ENCODE measurements at places on chromosomes 3 and 15. TPM values are rescaled to one million over a fixed set of nuclear protein-coding genes. Genes with fewer than 3 reads are reported as not detected.

GRCh38 chr3:147361454-147362420 is 44.6 kb downstream of the ZIC4 start:
- DNase-seq, result no peak

DNA sequence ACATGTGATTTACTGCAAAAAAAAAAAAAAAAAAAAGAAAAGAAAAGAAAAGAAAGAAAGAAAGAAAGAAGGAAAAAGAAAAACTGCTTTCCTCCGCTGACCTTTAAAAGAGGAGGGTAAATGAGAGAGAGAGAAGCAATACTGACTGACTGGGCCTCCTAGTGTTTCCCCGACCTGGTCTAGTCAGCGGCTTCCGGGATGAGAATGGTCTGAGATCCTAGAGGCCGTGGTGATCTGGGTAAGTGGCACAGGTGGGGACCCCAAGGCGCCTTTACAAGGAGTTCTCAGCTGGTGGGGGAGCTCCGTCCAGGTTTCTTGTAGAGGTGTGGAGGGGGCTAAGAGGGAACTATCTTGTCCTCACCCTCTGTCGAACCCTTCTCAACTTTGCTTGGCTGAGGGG is 223.1 kb downstream of the MEIS2 start:
- no peak for DNase-seq

GRCh38 chr3:151009981-151010380 is 37.5 kb upstream of the CLRN1 start:
- no peak for DNase-seq

DNA sequence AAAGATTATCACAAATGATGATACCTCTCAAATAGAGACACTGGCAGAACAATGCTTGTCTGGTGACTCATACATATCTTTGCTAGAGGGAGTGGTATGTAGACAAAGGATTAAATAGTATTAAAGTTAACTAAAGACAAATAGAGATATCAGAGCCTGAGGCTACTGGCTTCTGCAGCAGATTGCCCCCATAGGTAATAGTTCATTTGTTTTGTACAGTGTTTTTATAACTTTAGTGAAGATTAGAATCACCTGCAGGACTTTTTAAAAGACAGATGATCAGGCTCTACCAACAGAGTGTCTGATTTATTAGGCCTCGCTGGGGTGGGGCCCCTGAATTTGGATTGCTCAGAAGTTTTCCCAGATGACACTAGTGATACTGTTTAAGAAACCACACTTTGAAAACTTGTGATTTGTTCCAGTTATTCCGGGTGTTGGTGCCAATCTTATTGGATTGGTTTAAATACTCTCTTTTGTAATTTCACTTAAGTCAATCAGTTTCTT is 96.4 kb downstream of the NAALADL2 start:
- DNase-seq, result no peak

DNA sequence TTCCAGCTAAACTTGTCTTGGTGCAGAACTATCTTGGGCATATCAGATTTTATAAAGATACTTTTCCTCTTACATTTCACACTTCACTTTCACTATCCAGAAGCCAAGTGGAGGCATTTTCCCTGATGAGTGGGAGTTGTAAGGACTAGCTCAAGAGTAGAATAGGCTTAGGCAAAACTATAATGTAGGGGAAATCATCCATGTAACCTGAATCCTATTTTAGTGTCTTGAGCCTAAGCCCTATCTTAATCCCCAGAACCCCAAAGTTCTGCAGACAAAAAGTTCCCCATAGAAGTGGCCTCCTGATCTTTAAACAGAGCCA is 42.2 kb upstream of the CD47 start:
- DNase-seq, result no peak

Gene EOMES
- 0.49 TPM for total RNA-seq

- DNase-seq, result no peak
Observed at GRCh38 chr15:91853511-91853947, at the start of gene SLCO3A1. TSS of gene SLCO3A1 (plus strand) at chr15:91853708.

- DNase-seq, result no peak
Observed at GRCh38 chr3:60839246-60839645, 412.0 kb downstream of the FHIT start.

- no peak for DNase-seq
Observed at GRCh38 chr3:171181907-171182690, 155.6 kb upstream of the SLC2A2 start.

Gene FGF12
- total RNA-seq, result 1.5 TPM

Gene ADGRG7
- total RNA-seq, result not detected

- no peak for DNase-seq
Observed at GRCh38 chr3:57500506-57500905, 43.6 kb downstream of the DNAH12 start.

GRCh38 chr15:43277901-43278300 is 11.2 kb upstream of the TGM5 start:
- peak; percentile 84 for DNase-seq

GRCh38 chr3:50365080-50365841 is 5.9 kb upstream of the TMEM115 start:
- DNase-seq, result no peak

Data from vagina (tissue), 2 donors.